A375 (cell line): ENCODE measurements at places on chromosomes 4 and X. TPM values are rescaled to one million over a fixed set of nuclear protein-coding genes. Genes with fewer than 3 reads are reported as not detected.

The AKAP4 gene
- total RNA-seq: not detected in 2 replicates

The RBMX2 gene
- 36.9 and 38.2 TPM in 2 replicates for total RNA-seq

The CWH43 gene
- not detected in 2 replicates for total RNA-seq

The ZNF280C gene
- 2.4 and 3.1 TPM in 2 replicates for total RNA-seq

The C1GALT1C1 gene
- total RNA-seq: 23.1 and 24.3 TPM in 2 replicates

The ETDC gene
- not detected in 2 replicates for total RNA-seq

The XK gene
- 0.08 and 0.13 TPM in 2 replicates for total RNA-seq

The RELL1 gene
- total RNA-seq: 118 and 119 TPM in 2 replicates

The SPIN2A gene
- 0.57 and 1.3 TPM in 2 replicates for total RNA-seq

The DMD gene
- total RNA-seq: 0.98 and 1.7 TPM in 2 replicates

The PSAPL1 gene
- not detected in 2 replicates for total RNA-seq

The ATP2B3 gene
- total RNA-seq: 0.08 TPM in 1 of 2 replicates, not detected in the other

The SLC6A8 gene
- 31.5 and 51.9 TPM in 2 replicates for total RNA-seq

The SERTM2 gene
- not detected in 2 replicates for total RNA-seq

The ARHGAP4 gene
- total RNA-seq: 65.6 and 85.4 TPM in 2 replicates

The GAGE2A gene
- total RNA-seq: 28.0 and 28.9 TPM in 2 replicates

The SLC38A5 gene
- total RNA-seq: not detected in 2 replicates

The PLAC8 gene
- 6.5 and 7.5 TPM in 2 replicates for total RNA-seq

The LRCH2 gene
- 1.8 and 2.1 TPM in 2 replicates for total RNA-seq

The NR3C2 gene
- 0.69 and 0.72 TPM in 2 replicates for total RNA-seq

The PPP4R3C gene
- 0.24 TPM in 1 of 2 replicates, not detected in the other for total RNA-seq

The GABRE gene
- 1.4 and 2.7 TPM in 2 replicates for total RNA-seq

The ZNF518B gene
- total RNA-seq: 24.5 and 31.1 TPM in 2 replicates

The PDGFC gene
- total RNA-seq: 7.7 and 11.0 TPM in 2 replicates

The PRKX gene
- total RNA-seq: 9.4 and 10.2 TPM in 2 replicates

The MAGEB2 gene
- total RNA-seq: 0.15 and 0.29 TPM in 2 replicates

The KIAA1210 gene
- total RNA-seq: not detected in 2 replicates

The DDIT4L gene
- 0.03 TPM in 1 of 2 replicates, not detected in the other for total RNA-seq

The HSFX3 gene
- total RNA-seq: not detected in 2 replicates

The VGLL1 gene
- not detected in 2 replicates for total RNA-seq

The SSX1 gene
- 0.72 and 2.5 TPM in 2 replicates for total RNA-seq

The PNCK gene
- total RNA-seq: 0.61 and 2.5 TPM in 2 replicates

The PAQR3 gene
- 11.4 and 17.9 TPM in 2 replicates for total RNA-seq

The CCDC149 gene
- total RNA-seq: 6.9 and 16.4 TPM in 2 replicates

The FAM184B gene
- 0.23 and 0.27 TPM in 2 replicates for total RNA-seq

The FAM9C gene
- total RNA-seq: not detected in 2 replicates

The MAGEB6 gene
- total RNA-seq: 0.26 and 0.29 TPM in 2 replicates

The MSX1 gene
- 15.8 and 16.7 TPM in 2 replicates for total RNA-seq

The HEPH gene
- total RNA-seq: not detected in 2 replicates

The CD40LG gene
- not detected in 2 replicates for total RNA-seq

The ARX gene
- not detected in 2 replicates for total RNA-seq

The PCDH7 gene
- 2.0 and 3.5 TPM in 2 replicates for total RNA-seq

The CACNA1F gene
- total RNA-seq: not detected in 2 replicates

The GAGE13 gene
- total RNA-seq: 1.2 and 9.5 TPM in 2 replicates

The RNF128 gene
- 2.6 and 3.8 TPM in 2 replicates for total RNA-seq

The PIN4 gene
- total RNA-seq: 90.7 and 96.8 TPM in 2 replicates

The TMPRSS11B gene
- not detected in 2 replicates for total RNA-seq

The IQSEC2 gene
- total RNA-seq: 7.6 and 11.2 TPM in 2 replicates

The NKX3-2 gene
- 0.53 and 0.74 TPM in 2 replicates for total RNA-seq

The SORCS2 gene
- 0.49 and 0.77 TPM in 2 replicates for total RNA-seq

The MSANTD1 gene
- total RNA-seq: 0.45 and 0.80 TPM in 2 replicates

The ZRSR2 gene
- 6.9 and 9.7 TPM in 2 replicates for total RNA-seq

The GPC4 gene
- total RNA-seq: 0.16 and 0.30 TPM in 2 replicates

The HTRA3 gene
- total RNA-seq: 0.80 and 1.1 TPM in 2 replicates

The HSFX2 gene
- total RNA-seq: not detected in 2 replicates

The UTP14A gene
- 76.7 and 97.8 TPM in 2 replicates for total RNA-seq
